ENCODE measurements at places on chromosomes 2 and 18.
A peak's percentile ranks its signal among the peaks of the same experiment; 100 is the strongest.

DNA sequence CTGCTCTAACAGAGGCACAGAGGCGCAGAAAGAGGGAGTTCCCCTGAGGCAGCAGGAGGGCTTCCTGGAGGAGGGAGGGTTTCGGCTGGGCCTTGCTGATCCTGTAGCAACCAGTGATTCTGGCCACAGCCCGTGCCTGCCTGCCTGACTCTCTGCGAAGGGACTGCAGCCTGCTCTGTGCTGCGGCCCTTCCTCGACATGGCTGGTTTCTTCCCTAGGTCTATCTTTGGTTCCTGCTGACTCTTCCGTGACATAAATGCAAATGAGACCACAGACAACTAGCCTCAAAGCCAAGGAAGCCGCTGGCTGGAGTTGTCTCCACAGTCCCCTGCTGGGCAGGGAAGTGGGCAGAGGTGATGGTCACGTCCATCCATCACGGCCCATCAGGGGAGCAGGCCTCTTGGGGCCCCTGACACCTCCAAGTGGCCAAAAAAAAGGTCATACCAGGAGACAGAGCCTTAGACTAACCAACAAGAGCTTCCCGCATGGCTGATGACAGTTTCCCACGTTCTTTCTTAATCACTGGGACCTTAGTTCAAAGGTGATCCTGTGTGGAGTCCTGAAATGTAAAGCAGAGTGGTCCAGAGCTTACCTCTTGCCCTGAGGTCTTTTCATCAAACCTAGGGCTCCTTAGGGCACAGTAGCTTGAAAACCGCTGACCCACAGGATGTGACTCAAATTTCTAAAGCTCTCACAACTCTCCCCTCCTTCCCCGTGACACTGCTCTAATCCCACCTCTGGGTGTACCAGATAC, 55.3 kb downstream of the HS1BP3 start:
- peak; percentile 40 for DNase-seq

DNA sequence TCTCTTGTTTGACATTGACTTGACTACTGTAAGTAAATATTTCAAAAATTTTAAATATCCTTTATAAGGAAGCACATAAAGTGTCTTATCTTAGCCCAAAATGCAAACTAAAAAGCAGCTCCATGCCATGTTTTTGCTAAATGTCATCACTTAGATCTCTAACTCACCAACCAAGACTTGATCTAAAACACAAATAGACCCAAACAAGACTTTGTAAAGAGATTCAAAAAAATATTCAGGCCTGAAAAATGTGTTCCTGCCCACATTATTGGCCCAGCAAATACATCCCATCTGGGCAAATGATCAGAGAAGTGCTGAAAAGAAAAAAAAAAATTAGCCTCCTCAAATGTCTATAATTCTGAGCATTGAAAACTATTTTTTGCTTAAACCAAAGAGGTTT, 187.6 kb downstream of the MREG start:
- no peak for DNase-seq

DNA sequence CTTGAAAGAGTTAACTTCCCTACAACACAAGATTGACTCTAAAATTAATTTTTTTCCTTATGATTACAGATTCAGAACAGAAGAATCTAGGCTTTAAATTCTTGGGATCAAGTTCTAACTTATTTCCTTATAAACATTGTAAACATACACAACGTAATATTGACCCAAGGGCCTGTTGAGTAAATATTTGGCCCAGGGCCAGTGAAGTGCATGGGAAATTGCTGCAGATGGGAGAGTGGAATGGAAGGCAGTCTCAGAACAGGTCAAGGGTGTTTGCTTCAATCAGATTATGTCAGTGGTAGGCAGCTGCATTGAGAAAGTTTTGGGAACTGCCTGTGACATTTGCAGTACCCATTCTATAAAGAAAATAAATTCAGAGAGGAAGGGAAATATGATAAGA, 137.6 kb downstream of the MYO1B start:
- DNase-seq: no peak

- DNase-seq: no peak
Measured at GRCh38 chr18:55300936-55301531, 287.0 kb downstream of the TCF4 start.

- DNase-seq: no peak
Measured at GRCh38 chr2:238916875-238917590, 69.1 kb downstream of the TWIST2 start.

Data from activated CD4-positive, alpha-beta memory T cell treated with anti-CD3 and anti-CD28 coated beads for 36 hours (primary cell).